ENCODE measurements at places on chromosomes 6 and 20.

DNA sequence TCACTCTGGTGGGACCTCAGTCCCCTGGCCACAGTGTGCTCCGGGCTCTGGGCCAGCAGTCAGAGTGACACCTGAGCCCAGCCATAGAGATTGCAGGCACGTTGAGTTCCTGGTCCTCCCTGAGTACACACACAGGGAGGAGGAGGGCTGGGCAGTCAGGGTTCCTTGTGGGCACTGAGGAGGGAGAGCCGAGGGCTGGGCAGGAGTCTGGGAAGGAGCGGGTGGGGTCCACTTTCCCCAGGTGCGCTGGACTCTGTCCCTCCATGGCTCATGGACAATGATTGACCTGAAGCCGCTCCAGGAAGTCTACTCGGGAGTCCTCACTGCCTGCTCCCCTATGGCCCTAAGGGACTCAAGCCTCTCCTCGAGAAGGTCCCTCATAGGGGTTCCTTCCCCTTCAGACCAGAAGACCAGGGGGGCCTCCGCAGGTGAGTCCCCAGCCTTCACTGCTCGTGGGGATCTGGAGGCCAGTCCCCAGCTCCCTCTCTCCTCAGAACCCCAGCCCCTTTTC lies 1.1 kb downstream of the SLC44A4 start:
- DNase-seq: no peak

DNA sequence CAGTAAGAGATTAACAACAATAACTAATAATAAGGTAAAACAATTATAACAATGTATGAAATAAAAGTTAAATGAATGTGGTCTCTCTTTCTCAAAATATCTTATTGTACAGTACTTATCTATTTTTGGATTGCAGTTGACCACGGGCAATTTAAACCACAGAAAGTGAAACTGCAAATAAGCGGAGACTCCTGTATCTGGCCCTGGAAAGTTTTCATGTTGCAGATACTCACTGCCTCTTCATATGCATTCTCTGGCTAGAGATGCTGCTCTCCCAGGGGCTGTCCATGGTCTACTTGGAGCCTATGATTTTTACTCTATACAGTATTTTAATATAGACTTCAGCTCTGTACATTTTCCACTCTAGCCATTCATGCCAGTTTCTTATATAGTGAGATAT lies 230.8 kb downstream of the FUT9 start:
- DNase-seq: no peak

GRCh38 chr6:25251426-25251825 lies 27.7 kb upstream of the CARMIL1 start:
- DNase-seq: no peak

DNA sequence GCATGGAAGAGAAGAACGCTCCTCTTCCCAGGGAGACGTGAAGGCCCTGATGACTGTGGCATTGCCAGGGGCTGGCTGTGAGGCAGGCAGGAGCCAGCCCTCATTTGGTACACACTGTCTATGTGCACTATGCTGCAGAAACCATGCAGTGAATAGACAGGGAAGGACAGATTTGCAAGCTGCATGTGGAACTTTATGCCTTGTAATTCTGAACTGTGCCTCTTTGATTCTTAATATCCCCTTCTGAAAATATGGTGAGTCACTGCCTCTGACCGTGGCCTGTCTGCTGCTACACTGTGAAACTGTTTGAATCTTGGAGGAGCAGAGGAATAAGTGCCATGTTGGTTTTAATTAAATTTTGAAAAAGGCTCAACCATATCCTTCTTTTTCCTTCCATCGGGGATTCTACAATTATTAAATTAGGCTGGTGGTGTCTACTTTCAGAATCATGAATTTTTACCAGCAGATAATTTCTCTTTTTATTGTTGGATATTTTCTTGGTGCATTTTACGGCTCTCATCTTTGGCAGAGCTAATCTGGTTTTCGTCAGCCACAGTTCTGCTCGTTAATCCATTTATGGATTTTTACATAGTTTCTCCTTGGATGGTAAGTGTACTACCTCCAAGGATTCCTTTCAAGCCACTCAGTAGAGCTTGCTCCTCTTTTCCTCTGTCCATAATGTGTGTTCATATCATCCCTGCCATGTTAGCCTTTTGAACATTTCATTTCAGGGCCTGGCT lies 301.0 kb upstream of the SLC35B3 start:
- no peak for DNase-seq

DNA sequence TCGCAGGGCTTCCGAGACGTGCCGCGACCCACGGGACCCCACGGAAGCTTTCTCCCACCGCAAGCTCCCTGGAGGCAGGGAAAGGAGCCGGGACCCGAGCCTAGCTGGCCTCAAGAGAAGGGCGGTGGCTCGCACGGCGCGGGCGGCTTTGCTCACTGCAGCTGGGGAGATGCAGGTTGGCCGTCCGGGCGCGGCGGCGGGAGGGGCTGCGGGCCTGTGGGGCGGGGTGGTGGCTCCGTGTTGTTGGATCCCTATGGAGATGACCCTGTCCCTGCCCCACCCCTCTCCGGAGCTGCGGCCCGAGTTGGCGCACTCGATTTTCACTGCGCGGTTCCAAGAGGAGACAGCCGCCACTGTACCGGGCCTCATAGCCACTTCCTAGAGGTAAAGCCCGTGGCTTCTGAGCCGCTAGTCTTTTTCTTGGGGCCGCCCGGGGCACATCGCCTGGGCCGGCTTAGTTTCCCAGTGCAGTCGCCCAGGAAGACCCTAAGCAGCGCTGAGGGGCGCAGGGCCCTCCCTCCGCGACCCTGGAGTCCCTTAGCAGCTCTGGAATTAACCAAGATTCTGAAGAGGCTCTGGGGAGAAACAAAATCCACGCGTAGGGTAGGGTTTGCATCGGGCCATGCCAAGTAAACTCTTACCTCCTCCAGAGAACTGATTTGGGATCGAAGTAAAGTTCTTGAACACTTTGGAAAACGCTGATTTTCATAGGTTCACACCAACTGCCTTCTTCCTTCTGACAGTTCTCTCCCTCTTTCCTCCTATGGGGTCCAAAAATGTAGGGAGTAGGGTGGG lies at the start of gene ECT2L:
Gene ECT2L (plus strand): TSS at position 279 of the 795 bp plus-strand sequence. CDS start 17,188 bp downstream, outside the sequence.
- no peak for DNase-seq
